Stimulated activated CD4-positive, alpha-beta T cell treated with anti-CD3 and anti-CD28 coated beads, Interleukin-1b, Interleukin-23, amount 100 ng/mL, for 24 hours (primary cell): ENCODE measurements at places on chromosomes 4 and X.

DNA sequence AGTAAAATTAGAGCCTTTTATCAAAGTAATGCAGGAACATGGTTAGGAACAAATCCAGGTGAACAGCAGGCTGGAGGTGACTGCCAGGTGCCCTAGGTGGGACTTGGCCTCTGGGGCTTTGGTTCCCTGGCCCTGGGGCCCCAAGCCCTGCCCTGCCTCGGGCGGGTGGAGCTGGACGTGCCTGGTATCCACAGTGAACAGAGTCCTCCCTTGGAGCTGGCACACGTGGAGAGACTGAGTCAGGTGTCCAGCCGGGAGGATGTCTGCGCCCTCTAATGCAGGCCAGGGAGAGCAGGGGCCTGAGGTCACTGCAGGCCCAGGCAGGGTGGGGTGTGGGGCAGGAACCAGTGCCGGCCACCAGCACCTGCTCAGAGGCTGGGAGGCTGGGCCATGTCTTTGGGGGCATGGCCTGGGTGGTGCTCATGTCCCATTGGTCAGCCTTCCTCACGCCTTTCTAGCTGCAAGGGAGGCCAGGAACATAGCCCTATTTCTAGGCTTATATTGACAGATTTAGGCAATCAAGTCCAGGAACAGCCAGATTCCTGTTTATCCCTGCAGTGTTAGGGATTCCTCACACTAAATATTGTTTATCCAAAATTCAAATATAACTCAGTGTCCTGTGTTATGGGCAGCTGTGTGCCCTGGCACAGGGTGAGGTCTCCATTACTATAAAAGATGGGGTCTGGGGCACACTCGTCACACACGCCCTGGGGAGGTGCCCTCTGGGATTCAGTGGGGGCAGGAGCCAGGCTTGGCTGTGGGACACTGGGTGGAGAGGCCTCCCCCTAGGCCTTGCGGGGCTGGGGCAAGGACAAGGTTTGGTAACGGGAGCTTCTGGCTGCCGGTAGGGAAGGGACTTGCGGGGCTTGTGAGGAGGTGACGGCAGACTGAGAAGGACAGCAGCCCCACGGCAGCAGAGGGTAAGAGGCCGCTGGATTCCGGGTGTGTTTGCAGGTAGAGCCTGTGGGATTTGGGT lies 14.3 kb upstream of the NAT8L start:
- DNase-seq, result no peak

- DNase-seq, result no peak
Measured at GRCh38 chr4:109682875-109683274, 20.4 kb downstream of the CASP6 start.

GRCh38 chrX:71131510-71131909 lies 13.1 kb downstream of the MED12 start:
- DNase-seq, result no peak

- no peak for DNase-seq
Measured at GRCh38 chrX:68840256-68840655, 11.4 kb downstream of the EFNB1 start.
